ENCODE measurements at places on chromosomes 5 and 9.

DNA sequence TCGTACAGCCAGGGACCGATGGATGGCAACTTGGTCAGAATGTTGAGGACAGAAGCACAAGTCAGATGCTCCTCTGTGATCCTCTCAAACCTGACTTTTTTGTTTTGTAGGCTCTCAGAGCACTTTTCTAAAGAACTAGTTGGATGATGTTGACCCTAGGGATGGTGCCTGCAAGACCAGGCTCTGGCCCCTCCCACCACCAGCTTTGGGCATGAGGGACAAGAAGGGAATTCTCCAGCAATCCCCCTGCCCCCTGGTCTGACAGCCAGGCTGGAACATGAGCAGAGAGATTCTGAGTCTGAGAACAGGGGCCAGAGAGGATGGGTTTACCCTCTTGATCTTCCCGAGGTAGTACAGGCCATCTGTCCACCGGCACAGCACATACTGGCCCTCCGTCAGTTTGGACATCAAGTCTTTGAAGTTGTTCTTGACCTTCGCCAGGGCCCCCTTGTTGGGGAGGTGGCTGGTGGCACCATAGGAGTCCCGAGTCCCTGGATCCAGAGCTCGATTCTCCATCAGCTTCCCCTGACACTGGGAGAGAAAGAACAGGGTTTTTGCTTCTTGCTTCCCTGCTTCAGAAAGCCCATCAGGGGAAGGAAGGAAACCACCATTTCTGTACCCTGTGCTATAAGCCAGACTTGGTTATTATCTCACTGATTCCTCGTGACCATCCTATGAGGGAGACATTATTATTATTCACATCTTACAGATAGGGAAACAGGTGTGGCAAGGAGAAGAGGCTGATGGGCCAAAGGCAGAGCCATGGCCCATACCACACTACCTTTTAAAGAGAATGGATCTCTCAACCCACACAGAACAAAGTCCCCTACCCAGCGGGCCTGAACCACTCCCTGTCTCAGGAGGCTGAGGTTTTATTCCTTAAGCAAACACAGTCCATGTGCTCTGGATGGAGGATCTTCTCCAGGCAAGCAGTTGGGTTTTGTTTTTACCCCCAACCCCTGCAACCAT, 2.5 kb downstream of the PHF19 start:
- DNase-seq = no peak

DNA sequence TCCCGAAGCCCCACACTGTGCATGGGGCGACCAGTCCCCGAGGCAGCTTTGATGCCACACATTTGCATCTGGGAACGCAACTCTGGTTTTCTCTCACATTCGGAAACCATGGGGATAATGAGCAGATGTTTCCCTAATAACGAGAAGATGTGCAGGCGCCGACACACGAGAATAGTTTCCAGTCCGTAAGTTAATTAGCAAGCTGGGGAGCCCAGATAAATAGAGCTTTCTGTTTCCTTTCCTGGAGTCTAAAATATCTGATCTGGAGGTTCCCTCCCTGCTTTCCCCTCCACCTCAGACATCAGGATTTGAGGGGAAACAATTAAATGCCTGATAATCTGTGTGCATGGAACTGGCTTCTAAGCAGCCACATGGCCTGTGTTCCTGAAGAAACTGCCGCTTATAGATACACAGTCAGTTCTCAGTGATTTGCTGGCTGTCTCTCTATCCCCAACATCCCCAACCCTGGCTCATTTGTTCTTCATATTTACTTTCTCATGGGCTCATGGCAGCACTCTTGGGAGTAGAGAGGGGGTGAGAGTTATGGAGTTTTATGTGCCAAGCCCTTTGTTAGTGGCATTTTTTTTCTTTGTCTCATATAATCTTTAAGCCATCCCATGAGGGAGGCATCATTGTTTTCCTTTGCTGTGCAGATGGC, 62.8 kb downstream of the PDZD2 start:
- no peak for DNase-seq

DNA sequence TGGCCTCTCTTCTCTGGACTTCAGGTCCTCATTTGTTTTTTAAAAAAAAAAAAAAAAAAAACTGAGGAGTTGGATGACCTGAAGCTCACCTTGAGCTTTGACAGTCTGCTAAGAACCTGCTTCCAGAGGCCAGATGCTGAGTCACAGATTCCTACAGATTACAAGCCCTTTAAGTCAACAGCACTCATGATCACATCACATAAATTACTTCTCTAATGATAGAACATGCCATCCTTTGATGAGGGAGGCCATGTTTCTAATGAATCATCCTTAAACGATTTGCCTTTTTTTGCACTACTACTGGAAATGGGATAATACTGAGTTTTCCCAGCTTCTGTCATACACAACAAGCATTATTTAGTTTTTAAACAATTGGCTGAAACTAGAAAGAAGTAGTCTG, 34.2 kb upstream of the MYOT start:
- no peak for DNase-seq

GRCh38 chr5:31614151-31615020, 24.5 kb upstream of the PDZD2 start:
- DNase-seq = no peak

DNA sequence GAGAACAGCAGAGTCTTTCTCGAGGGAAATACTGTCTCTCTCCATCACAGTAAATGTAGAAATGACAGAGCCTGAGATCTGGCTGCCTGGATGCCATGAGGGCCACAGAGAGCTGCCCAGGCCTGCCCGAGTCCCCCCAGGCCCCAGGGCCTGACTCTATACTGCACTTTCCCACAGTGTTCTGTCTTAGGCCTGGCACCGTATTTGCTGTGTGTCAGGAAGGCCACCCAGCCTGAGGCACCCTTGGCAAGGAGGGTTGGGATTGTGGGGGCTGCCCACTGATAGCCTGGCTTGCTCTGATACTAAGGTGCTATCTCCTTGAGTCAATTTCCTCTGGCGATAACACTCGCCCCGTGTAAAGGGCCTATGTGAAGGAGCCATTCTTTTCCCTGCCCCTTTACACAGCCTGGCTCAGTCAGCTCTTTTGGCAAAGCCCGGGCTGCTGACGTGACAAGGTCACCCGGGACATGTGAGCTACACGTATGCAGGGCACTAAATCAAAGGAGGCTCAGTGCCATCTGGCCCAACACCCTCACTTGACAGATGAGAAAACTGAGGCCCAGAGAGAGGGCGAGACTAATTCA, 630.1 kb upstream of the KLF4 start:
- DNase-seq = no peak

- DNase-seq = no peak
These were observed 35.2 kb upstream of the PLEKHG4B start for GRCh38 chr5:56561-57290.

DNA sequence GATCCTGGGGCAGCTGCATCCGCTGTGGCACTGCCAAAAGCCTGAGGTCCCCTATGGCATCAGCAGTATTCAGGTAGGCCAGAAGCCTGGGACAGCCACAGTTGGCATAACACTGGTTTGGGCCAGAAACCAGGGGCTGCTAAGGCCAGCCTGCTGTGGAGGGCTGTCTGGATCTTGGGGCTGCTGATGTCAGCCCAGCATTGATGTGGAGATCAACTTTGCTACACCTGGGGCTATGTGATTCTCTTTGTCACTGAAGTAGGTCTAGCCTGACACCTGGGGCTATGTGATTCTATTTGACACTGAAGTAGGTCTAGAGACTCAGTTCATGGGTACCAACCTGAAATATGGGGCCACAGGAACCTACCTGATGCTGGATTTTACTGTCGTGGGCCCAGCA, 411.5 kb downstream of the RASEF start:
- no peak for DNase-seq

DNA sequence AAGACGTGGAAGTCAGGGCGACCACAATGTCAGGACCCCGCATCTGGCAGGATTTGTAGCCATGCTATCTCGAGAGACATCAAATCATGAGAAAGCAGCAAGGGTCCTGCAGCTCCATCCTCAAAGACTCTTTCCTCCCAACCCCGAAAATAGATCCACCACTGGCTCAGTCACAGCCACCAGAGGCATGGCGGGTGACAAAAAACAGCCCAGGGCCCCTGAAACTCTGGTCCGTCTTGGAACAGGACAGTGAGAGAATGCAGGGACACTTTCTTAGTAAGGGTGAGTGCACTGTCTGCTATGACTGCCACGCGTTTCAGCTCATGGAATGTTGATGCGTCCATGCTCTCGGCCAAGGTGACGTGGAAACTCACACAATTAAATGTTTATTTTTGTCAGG, 220.9 kb downstream of the IRX2 start:
- DNase-seq = no peak

DNA sequence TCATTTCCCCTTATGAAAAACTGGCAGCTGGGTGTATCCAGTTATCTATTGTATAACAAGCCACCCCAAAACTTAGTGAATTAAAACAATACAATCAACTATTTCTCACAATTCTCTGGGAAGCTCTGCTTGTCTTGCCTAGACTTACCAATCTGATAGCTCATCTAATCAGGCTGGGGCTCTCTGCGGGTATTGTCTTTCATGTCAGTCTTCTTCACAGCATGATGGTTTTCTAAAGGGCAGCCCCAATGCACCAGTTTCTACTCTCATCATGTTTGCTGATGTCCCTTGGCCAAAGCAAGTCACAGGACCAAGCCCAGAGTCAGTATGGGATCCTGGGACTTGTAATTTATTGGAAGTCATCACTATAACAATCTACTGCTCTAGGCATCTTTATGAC, 433.5 kb downstream of the KIAA0825 start:
- no peak for DNase-seq

GRCh38 chr5:58231041-58231440, 228.8 kb downstream of the PLK2 start:
- DNase-seq = no peak

DNA sequence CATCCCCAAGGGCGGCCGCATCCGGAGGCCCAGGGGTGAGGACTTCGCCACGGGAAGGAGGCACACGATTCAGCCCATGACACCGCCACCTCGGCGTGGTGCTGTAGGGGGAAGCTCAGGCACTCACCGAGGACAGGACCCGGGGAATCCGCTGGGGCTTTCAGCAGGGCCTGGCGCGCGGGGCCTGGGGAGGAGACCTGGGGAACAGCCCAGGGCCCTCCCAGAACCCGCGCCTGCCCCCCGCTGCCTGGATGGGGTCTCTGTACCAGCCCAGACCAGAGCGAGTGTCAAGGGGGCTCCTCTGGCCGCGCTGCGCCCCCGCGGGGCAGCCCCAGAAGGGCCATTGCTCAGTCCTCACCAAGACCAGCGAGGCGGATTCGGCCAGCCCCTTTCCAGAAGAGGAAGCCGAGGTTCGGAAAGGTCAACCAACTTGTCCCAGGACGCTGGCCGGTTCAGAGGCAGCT, 12.8 kb downstream of the COL23A1 start:
- DNase-seq = no peak

GRCh38 chr5:58407042-58407719, 52.7 kb downstream of the PLK2 start:
- DNase-seq = no peak

DNA sequence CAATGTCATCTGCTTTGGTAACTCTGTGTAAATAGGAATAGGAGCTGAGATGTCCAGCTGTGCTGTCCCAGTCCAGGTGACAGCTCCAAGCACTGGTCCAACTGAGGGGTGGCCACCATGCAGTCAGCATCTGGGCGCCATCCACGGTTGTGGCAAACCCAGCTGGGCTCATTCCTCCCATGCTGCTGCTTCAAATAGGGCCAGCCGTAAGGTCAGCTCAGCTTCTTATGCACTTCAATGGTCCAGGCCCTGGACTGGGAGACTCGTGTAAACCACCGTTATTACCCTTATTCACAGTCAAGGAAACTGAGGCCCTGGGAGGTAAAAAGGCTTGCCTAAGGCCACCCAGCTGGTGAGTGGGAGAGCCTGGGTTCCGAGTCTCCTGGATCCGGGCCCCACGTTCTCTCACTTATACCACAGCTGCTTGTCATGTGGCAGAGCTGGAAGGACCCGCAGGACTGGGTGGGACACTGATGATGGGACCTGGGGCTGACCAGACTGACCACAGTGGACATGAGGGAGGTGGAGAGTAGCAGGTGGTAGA, 38.7 kb upstream of the ANGPTL2 start:
- DNase-seq = no peak

GRCh38 chr5:172744123-172745104, 26.6 kb downstream of the DUSP1 start:
- no peak for DNase-seq

DNA sequence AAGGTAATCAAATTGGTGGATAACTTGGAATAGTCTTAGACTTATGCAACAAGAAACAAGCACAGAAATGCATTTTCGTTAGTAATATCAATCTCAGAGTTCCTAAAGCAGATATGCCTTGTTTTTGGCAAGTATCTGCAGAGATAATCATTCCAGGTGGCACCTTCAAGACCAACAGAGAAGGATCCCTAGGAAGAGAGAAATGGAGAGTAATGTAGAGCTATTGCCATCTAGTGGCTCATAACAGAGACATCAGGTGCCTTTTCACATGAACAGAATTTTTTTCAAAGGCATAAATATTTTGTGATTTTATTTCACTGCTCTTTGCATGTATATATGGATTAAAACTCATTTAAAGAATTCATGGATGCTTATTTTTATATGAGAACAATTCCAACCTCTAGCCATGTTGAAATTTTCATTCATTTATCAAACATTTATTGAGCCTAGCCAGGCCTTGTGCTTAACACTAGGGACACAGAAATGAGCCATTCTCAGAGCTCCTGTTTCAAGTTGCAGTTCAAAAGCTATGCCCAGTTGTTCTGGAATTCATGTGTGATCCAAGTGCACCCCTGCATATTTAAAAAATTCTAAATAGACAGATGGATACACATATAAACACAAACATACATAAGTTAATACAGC, 117.5 kb upstream of the OR13F1 start:
- no peak for DNase-seq

- DNase-seq = no peak
These were observed 577 bp downstream of the TUT7 start for GRCh38 chr9:86353655-86354010.

- DNase-seq = peak; percentile 73
These were observed 159.3 kb downstream of the RGS3 start for GRCh38 chr9:113622600-113623400.

Data from stimulated activated CD4-positive, alpha-beta T cell treated with anti-CD3 and anti-CD28 coated beads, TNF-alpha, amount 100 ng/mL, for 48 hours (primary cell).